Activated CD4-positive, alpha-beta T cell treated with anti-CD3 and anti-CD28 coated beads, Interleukin-2, amount 50 U/mL, for 24 hours (primary cell): ENCODE measurements at places on chromosomes 3 and 15.

GRCh38 chr3:114584734-114585371 lies 291.0 kb downstream of the TIGIT start:
- no peak for DNase-seq

- no peak for DNase-seq
These were observed 5.2 kb upstream of the TMEM40 start for GRCh38 chr3:12764171-12764776.

DNA sequence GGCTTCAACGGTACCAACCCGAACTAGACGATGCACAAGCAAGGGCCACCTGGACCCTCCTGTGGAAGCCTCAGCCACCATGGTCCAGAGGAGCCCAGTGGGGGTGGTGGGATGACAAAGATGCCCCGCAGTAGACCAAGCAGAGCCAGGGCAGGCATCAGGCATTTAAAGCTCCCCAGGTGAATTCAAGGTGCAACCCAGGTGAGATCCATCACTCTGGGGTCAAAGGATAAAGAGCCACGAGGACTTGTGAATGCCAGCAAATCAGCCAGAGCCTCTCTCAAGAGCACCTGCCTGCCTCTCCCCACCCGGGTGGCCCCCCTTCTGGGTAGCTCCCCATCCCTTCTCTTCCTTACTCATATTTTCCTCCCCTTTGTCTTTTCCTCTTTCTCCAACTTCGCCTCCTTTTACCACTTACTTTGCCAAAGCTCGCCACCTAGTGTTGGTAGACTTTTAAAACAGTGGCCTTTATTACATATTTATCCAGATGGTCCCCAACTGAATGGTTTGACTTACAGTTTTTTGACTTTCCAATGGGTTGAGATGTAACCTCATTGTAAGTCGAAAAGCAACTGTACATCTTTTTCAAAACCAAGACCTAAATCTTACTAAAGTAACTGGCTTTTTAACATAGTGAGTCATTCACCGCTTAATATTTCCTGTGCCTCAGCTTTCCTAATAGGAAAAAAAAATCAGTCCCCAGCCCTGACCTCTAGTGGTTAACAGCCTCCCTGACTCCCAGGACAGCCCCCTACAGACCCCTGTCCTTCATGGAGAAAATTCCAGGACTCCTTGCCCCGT lies 18.8 kb downstream of the PLA2G4F start:
- DNase-seq: no peak

DNA sequence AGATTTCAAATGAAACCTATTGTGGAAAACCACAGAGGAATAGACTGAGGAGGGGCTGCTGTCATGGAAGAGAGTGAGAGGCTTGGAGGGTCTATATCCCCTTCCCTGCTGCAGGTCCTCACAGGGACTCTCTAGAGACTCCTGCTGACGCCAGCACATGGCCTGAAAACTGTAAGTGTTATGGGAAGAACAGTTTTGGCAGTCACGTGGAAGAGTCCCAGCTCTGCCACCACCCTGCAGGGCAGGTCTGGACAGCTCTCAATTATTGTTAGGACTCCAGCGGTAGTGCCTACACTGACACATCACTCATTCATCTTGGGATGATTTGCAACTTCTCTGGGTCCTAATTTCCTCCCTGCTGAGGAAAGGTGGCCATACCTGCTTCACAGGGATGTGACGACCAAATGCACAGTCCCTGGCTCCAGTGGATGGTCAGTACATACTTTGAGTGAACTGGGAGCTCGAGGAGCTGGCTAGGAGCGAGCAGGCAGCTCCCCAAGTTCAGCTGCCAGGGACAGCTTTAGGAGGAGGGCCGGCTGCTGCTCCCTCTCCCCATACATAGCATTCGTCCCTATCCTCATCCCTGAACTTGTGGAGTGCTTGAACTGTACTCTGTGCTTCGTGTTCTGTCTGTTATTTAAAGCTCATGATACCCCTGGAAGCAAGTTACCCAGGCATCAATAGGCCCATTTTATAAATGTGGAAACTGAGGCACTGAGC lies 49.2 kb downstream of the CTXND1 start:
- no peak for DNase-seq

DNA sequence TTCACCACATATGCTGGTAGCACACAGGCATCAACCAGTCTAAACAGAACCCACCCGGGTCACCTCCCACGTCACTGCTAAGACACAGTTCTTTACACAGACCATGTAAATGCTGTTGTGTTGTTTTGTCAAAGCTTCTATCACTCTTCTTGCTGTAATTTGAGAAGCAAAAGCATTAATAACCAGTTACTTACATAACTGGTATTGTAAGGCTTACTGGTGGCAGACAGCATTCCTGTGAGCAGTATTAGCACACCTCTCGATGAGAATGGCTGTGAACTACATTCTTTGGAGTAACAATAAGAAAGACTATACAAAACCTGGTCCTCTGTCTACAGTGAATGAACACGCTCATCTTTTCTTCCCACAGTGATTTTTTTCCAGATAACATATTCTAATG lies 479.2 kb downstream of the LPP start:
- DNase-seq: no peak

- no peak for DNase-seq
These were observed 54.0 kb downstream of the B3GNT5 start for GRCh38 chr3:183306798-183307671.

DNA sequence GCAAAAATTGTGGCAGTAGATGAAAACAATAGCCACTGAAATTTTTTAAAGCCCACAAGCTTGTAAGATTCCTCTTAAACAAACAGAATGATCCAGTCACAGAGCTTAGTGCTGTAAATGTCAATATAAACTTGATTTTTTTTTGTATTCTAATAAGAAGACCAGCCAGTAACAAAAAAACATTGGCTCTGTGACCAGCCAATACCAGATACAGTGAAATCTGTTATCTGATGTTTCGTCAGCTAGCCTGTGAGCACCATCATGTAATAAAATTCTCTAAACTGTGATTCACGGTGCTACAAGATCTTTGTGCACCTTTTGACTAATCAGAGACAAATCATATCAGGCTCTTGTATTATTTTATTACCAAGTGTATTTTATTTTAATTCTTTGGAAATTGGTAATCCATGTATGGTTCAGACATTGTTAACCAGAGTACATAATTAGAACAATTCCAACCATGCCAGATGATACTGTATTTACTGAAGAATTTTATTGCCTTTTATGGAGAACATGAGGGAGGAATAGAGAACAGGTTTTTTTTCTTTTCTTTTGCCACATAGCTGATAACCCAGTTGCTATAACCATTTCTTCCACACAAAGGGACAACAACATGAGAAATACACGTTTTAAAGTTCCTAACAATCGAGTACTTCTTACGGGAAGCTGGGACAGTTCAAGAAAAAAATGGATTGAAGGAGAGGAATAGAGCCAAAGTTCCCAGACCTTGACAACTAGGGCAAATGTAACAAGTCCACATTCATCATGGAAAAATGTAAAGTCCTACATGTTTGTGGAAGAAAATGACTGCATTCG lies 71.9 kb downstream of the FILIP1L start:
- DNase-seq: no peak

DNA sequence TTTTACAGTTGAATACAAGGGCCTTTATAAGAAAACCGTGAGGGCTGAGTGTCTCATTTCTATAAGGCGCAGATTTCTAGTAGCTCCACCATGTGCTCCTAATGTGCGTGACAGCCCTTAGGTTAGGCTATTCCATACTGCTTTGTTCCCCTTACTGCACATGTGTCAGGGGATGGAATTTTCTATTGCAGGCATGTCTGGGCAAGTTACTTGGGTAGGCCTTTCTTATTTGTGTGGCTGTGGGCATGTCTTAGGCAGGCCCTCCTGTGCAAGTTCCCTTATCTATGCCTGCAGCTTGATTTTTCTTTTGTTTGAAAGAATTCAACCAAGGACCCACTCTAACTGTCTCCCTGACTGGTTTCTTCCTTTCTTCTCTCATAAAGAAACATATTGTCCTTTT lies 434.2 kb upstream of the CNTN3 start:
- DNase-seq: no peak

- DNase-seq: no peak
These were observed 10.5 kb downstream of the C3orf62 start for GRCh38 chr3:49266410-49267095.
